Ascending aorta (tissue), 2 donors: ENCODE measurements at places on chromosomes 7 and 10.
A peak's percentile ranks its signal among the peaks of the same experiment; 100 is the strongest.

GRCh38 chr7:107996072-107996882 lies 6.7 kb downstream of the LAMB1 start:
- no peaks in the 10 kb centered on the region for H3K4me1 ChIP-seq
- H3K4me3 ChIP-seq: no peak overlapping the region
- peak overlapping the region; percentile 69 for H3K27ac ChIP-seq
- no peaks in the 10 kb centered on the region for H3K27me3 ChIP-seq
- H3K36me3 ChIP-seq: peaks cover 37% of the 10 kb centered on the region

- DNase-seq: no peak
- no peaks in the 10 kb centered on the region for H3K4me1 ChIP-seq
- H3K27me3 ChIP-seq: no peaks in the 10 kb centered on the region
- H3K4me3 ChIP-seq: no peak overlapping the region
- H3K27ac ChIP-seq: no peak overlapping the region
These were observed 193.8 kb upstream of the ADO start for GRCh38 chr10:62610649-62611229.

- H3K27me3 ChIP-seq: no peaks in the 10 kb centered on the region
- no peak overlapping the region for H3K4me3 ChIP-seq
- H3K36me3 ChIP-seq: peaks cover 20% of the 10 kb centered on the region
- DNase-seq: no peak
- H3K27ac ChIP-seq: peak overlapping the region; percentile 76
- H3K4me1 ChIP-seq: peaks cover 17% of the 10 kb centered on the region
These were observed 31.5 kb upstream of the SH2D4B start for GRCh38 chr10:80506189-80506575.

- H3K4me3 ChIP-seq: no peak within 1 kb of the TSS
- peaks cover under 1% of the 10 kb centered on the region for H3K4me1 ChIP-seq
- no peaks in the 10 kb centered on the region for H3K27me3 ChIP-seq
- no peaks in the 10 kb centered on the region for H3K36me3 ChIP-seq
- no peak for DNase-seq
These were observed at the start of gene OPN4 for GRCh38 chr10:86654411-86655172. Gene OPN4 (plus strand): TSS chr10:86654547. CDS start chr10:86654784, 237 bp downstream.

- no peaks in the 10 kb centered on the region for H3K27me3 ChIP-seq
- H3K4me3 ChIP-seq: no peak overlapping the region
- no peaks in the 10 kb centered on the region for H3K36me3 ChIP-seq
- peak overlapping the region; percentile 51 for H3K27ac ChIP-seq
These were observed 96.1 kb downstream of the FAM53B start for GRCh38 chr10:124648131-124648475.

GRCh38 chr10:3116508-3117100 lies 49.3 kb downstream of the PFKP start:
- no peak for DNase-seq
- H3K27me3 ChIP-seq: no peaks in the 10 kb centered on the region
- H3K36me3 ChIP-seq: peaks cover 70% of the 10 kb centered on the region
- no peak overlapping the region for H3K27ac ChIP-seq
- H3K4me3 ChIP-seq: no peak overlapping the region
- H3K4me1 ChIP-seq: no peaks in the 10 kb centered on the region

- H3K4me3 ChIP-seq: no peak overlapping the region
- H3K27ac ChIP-seq: no peak overlapping the region
- no peak for DNase-seq
- no peaks in the 10 kb centered on the region for H3K27me3 ChIP-seq
These were observed 1043.2 kb upstream of the C7orf33 start for GRCh38 chr7:147547252-147547897.

GRCh38 chr7:157972914-157973313 lies 614.7 kb downstream of the PTPRN2 start:
- no peak overlapping the region for H3K27ac ChIP-seq
- DNase-seq: no peak
- H3K27me3 ChIP-seq: no peaks in the 10 kb centered on the region
- H3K36me3 ChIP-seq: no peaks in the 10 kb centered on the region
- H3K4me3 ChIP-seq: no peak overlapping the region

DNA sequence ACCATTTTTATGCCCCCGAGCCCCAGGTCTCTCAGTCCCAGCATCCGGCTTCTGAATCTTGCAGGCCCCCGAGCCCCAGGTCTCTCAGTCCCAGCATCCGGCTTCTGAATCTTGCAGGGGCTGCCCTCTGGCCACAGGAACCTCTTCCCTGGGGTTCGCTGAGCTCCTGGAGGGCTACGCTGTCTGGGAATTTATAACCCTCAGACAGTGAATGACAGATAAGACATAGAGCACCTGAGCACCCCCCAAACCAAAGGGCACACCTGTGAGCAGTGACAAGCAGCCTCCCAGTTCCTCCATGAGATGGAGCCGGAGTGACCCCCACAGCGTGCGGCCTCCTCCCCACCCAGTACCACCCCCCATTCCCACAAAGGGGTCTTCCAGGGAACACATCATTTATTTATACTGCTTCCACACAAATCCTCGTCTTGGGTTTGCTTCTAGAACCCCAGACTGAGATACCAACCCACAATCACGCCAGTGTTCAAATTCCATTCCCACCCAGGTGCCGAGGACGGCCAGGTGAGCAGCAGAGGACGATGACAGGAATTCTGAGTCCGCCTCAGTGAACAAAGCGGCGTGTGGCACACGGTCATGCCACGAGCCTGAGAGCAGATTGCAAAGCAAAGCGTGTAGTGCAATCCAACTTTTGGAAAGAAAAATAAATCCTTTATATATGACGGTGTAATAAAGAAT lies 57.7 kb upstream of the FAM20C start:
- no peak overlapping the region for H3K4me3 ChIP-seq
- no peak overlapping the region for H3K27ac ChIP-seq
- H3K27me3 ChIP-seq: no peaks in the 10 kb centered on the region
- DNase-seq: no peak
- peaks cover 6% of the 10 kb centered on the region for H3K4me1 ChIP-seq

DNA sequence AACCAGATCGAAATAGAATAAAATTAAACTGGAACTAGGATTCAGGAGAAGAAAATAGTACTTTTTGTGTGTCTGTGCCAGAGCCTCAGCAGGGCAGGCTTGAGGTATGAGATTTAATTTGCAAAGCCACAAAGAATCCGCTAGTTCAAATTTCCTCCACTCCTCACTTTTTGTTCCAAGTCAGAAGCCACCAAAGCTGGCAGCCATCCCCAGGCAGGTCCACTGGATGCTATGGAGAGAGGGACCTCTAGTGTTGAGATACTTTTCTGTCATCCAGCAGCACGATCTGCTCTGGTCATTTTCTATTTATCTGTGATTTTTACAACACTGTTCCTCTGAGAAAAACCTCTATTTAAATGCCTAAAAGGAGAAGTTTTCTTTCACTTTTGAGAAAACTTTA lies 147.9 kb upstream of the FRMD4A start:
- H3K36me3 ChIP-seq: no peaks in the 10 kb centered on the region
- no peak overlapping the region for H3K4me3 ChIP-seq
- H3K27me3 ChIP-seq: no peaks in the 10 kb centered on the region

GRCh38 chr7:81355911-81356310 lies 413.9 kb downstream of the HGF start:
- DNase-seq: no peak
- H3K4me1 ChIP-seq: no peaks in the 10 kb centered on the region
- no peaks in the 10 kb centered on the region for H3K36me3 ChIP-seq
- H3K27me3 ChIP-seq: no peaks in the 10 kb centered on the region

- no peak overlapping the region for H3K4me3 ChIP-seq
- no peaks in the 10 kb centered on the region for H3K4me1 ChIP-seq
- no peaks in the 10 kb centered on the region for H3K27me3 ChIP-seq
- H3K36me3 ChIP-seq: no peaks in the 10 kb centered on the region
These were observed 303.4 kb downstream of the GFRA1 start for GRCh38 chr10:115969591-115969990.

DNA sequence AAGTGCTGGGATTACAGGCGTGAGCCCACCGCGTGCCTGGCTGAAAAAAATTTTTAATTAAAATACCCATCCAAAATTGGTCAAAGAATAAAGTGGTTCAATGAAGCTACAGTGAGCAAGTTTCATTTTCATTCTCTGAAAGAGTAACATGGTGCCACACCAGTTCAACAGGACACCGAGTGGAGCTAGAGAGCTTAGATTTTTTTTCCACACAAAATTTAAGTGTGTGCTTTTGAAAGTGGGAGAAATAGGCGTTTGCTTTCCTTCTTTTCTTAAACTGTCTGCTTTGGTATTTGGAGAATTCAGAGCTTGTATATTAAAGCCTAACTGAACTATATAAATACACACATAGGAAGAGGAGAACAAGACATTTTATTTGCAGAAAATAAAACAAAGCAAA lies 43.4 kb downstream of the BPGM start:
- DNase-seq: no peak
- no peaks in the 10 kb centered on the region for H3K36me3 ChIP-seq
- H3K4me3 ChIP-seq: peak overlapping the region; percentile 48
- H3K27me3 ChIP-seq: no peaks in the 10 kb centered on the region
- peak overlapping the region; percentile 95 for H3K27ac ChIP-seq

DNA sequence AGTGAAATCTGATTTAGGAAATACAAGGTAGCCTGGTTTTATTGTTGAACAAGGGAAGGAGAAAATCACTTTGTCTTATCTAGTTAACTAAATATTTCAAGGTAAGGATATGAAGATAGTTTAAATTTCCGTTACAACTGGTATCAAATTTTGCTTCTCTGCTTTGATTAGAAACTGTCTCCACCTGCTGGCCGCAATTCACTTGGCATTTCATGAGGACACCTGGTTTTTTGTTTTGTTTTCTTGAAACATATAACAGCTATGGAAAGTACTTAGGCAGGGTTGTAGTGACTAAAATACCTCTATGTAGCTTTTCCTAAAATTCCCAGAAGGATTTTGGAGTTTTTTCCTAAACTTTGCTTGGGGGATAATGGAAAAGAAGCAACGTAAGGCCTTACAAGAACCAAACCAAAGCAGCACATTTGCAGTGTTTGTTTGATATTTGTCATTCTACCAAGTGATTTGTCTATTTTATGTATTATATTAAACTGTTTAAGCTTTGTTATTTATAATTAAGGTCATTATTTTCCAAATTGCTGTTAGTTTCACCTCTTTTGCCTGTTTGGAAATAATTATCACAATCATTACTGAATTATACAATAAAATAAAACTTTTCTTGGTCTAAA lies 73.6 kb downstream of the AHCYL2 start:
- no peak for DNase-seq
- no peaks in the 10 kb centered on the region for H3K4me1 ChIP-seq
- H3K36me3 ChIP-seq: no peaks in the 10 kb centered on the region
- H3K27me3 ChIP-seq: no peaks in the 10 kb centered on the region
- H3K27ac ChIP-seq: no peak overlapping the region

DNA sequence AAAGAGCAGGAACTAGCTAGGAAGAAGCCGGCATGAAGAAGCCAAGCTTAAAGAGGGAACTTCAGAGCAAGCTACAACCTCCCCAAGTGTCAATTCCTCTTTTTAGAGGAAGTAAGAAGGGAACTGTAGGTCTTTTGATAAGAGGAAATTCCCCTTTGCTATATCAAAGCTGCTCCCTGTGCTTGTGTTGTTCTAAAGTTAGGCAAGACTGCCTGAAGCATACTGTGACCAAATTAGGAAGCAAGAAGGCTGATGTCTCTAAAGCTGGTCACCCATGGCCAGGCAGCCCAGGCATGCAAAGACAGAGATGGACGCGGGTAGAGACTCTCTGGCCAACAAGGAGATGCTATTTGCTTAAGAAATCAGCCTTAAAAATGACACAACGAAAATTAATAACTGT lies 87.9 kb downstream of the RNF216 start:
- peaks cover 47% of the 10 kb centered on the region for H3K4me1 ChIP-seq
- no peaks in the 10 kb centered on the region for H3K36me3 ChIP-seq
- no peaks in the 10 kb centered on the region for H3K27me3 ChIP-seq
- H3K27ac ChIP-seq: peak overlapping the region; percentile 94
- H3K4me3 ChIP-seq: peak overlapping the region; percentile 62
- DNase-seq: no peak

DNA sequence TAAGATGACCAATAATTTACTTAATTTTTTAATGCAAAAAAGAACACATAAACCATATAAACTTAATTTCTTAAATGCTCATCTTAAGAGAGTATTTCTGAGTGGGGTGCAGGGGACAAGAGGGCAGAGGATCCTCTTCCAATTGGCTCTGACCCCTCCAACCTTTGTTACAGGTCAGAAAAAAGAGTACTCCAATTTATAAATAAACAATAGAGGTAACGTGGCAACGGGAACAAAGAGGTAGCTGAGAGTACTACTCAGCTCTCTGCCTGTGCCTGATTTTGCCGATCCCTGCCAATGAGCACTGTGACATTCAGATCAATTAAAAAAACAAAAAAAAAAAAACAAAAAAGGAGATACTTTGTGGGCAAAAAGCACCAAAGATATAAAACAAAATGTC lies 307.9 kb downstream of the PARD3 start:
- no peak overlapping the region for H3K27ac ChIP-seq
- no peaks in the 10 kb centered on the region for H3K27me3 ChIP-seq
- no peaks in the 10 kb centered on the region for H3K36me3 ChIP-seq
- H3K4me3 ChIP-seq: no peak overlapping the region
- no peak for DNase-seq

DNA sequence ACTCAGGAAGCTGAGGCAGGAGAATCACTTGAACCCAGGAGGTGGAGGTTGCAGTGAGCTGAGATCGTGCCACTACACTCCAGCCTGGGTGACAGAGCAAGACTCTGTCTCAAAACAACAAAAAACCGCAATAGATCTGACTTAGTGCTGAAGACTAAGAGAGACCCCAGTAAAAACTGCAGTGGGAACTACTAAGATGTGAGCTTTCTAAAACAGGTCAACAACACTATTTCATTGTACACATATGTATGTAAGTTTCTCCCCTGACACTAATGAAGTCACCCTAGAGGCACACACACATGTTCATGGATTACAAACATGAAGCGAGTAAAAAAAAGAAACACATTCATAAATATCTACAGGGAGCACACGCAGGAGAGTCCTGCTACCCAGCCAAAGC lies 68.3 kb downstream of the PDE1C start:
- H3K4me1 ChIP-seq: no peaks in the 10 kb centered on the region
- H3K27ac ChIP-seq: no peak overlapping the region
- no peaks in the 10 kb centered on the region for H3K36me3 ChIP-seq
- no peak for DNase-seq

- peaks cover 10% of the 10 kb centered on the region for H3K4me1 ChIP-seq
- H3K27me3 ChIP-seq: no peaks in the 10 kb centered on the region
- H3K36me3 ChIP-seq: no peaks in the 10 kb centered on the region
- DNase-seq: no peak
These were observed 41.6 kb upstream of the COL13A1 start for GRCh38 chr10:69760072-69760471.

- H3K27ac ChIP-seq: no peak overlapping the region
- H3K4me3 ChIP-seq: no peak overlapping the region
- no peaks in the 10 kb centered on the region for H3K27me3 ChIP-seq
- no peak for DNase-seq
These were observed 72.5 kb downstream of the CCDC6 start for GRCh38 chr10:59833810-59834209.

DNA sequence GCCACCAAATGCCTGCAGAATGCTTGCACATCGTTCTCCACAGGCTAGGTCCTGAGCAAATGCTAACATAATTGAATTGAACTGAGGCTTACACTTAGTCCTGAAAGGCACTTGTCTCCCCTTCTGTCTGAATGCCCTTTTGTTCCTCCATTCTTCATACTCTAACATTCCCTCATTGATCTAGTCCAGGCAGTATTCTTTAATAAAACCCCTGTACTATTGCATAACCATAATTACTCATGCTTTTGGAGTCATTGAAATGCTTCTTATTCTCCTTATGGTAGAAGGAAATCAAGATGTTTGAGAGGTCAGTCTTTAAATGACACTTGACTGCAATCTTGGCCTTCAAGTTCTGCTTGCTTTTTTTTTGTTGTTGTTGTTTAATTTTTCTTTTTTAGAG lies 7.1 kb downstream of the PI4K2A start:
- no peaks in the 10 kb centered on the region for H3K27me3 ChIP-seq
- DNase-seq: no peak
- no peak overlapping the region for H3K4me3 ChIP-seq
- no peaks in the 10 kb centered on the region for H3K4me1 ChIP-seq
- no peak overlapping the region for H3K27ac ChIP-seq

- no peak for DNase-seq
- H3K4me3 ChIP-seq: no peak overlapping the region
- H3K27me3 ChIP-seq: no peaks in the 10 kb centered on the region
- peak overlapping the region; percentile 88 for H3K27ac ChIP-seq
- no peaks in the 10 kb centered on the region for H3K36me3 ChIP-seq
These were observed 148.1 kb upstream of the CELF2 start for GRCh38 chr10:10869592-10869991.
